Cardiac fibroblast (primary cell): ENCODE measurements at places on chromosomes 12 and 14.

DNA sequence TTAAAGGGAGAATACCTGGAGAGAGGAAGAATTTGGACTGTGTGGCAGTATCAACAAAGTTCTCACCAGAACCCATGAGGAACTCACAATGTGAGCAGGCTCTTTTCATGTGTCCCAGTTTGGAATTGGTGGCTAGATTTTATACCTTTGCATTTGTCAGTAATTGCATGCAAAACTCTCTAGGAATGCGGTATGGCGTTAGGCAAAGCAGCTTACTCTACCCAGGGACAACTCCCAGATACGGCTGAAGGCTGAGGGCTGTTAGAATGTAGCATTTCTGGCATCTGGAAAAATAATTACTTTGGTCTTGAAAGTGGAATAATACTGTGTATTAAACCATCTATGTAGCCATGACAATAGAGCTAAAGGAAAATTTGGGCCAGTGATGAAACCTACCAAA is 635.5 kb downstream of the SLC16A7 start:
- no peak for DNase-seq

GRCh38 chr12:105852951-105853350 is 285.8 kb downstream of the NUAK1 start:
- peak; percentile 70 for DNase-seq

DNA sequence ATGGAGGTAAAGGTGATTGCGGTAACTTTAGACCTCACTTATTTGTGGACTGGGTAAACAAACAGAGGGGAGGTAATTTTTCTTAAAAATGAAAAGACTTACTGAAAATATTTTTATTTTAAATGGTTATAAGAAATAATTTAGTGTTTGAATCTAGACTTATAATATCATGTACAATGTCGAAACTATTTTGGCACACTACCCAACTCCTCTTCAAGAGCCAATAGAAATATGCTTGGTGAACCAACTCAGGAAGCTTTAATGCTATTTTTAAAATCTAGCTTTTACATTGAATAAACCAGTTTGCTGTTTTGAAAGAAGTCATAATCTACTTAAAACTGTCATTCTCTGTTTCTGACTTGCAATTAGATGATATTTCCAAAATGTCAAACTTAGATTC is 175.8 kb upstream of the NPAS3 start:
- DNase-seq: peak; percentile 86

- DNase-seq: no peak
These were observed 194.2 kb downstream of the GXYLT1 start for GRCh38 chr12:41950455-41950854.

- no peak for DNase-seq
These were observed 136.4 kb upstream of the LGR5 start for GRCh38 chr12:71303199-71303598.

GRCh38 chr12:53495903-53496751 is 3.1 kb downstream of the MAP3K12 start:
- peak; percentile 93 for DNase-seq

DNA sequence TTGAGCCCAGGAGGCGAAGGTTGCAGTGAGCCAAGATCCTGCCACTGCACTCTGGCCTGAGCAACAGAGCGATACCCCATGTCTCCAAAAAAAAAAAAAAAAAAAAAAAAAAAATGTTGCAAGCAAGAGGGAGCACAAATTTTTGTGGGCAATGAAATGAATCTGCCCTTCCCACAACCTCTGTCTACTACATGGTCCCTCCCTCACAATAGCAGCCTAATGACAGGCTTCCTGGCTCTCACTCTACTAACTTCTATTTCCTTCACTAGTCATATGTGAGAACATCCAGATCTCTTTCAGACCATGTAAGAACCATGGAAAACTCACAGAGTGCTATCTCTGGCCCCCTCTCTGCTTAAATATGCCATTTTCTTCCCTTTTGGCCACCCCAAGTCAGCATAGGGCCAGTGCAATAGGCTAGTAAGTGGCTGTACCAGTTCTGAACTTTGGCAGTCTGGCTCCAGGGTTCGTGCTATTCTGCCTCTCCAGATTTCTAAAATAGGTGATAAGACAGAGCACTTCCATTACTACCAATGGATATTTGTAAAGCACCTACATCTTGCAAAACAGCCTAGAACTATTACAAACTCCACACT is 7.1 kb downstream of the OSBPL8 start:
- DNase-seq: peak; percentile 43

DNA sequence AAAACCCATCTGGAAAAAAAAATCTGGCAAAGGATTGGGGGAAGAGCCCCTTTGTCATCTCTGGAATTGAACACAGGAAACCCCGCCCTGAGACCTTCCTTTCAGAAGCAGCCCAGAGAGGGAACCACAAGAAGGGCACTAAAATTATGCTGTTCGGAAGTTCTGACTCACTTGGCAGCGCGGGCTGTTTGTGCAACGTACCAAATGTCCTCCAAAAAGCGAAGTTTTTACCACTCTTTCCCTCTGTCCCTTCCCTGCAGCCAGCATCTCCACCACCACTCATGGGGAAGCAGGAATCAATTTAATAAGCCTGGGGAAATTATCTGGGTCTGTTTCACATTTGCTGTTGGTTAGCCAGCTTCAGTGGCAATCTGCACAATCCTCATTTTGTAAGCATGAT is 3.2 kb upstream of the SYNE3 start:
- peak; percentile 90 for DNase-seq

DNA sequence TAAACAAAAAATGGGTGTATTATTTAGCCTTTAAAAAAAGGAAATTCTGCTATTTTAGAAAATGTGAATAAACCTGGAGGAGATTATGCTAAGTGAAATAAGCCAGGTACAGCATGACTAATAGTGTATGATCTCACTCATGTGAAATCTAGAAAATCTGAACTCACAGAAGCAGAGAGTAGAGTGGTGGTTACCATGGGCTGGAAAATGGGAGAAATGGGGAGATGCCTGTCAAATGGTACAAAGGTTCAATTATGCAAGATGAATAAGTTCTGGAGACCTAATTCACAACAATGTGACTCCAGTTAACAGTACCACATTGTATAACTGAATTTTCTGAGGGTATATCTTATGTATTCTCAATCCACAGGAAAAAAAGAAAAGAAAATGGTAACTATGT is 17.4 kb upstream of the LEMD3 start:
- no peak for DNase-seq

DNA sequence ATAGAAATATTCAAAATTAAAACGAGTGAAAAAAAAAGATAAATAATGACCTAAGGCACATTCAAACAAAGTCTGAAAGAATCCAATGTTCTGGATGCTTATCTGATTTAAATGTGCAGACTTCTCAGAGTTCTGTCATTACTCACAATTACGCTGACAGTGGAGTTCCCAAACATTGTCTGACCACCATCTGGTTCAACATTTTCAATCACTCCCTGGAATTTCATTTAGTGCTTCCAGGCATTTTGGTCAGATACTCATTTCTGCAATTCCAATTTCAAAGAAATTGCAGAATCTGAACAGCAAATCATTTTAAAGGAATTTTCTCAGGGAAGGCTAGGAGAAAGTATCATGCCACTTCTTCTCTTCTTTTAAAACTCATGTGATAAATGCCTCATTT is 398.2 kb upstream of the PDE3A start:
- peak; percentile 73 for DNase-seq

DNA sequence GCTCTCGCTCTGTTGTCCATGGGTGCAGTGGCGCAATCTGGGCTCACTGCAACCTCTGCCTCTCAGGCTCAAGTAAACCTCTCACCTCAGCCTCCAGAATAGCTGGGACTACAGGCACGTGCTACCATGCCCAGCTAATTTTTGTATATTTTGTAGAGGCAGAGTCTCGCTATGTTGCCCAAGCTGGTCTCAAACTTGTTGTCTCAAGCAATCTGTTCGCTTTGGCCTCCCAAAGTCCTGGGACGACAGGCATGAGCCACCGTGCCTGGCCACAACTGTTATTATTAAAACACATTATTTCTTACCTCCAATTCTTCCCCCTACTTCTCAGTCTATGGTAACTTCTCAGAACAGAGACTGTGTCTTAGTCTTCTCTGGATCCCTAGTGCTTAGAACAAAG is 143.3 kb downstream of the DICER1 start:
- DNase-seq: no peak

- no peak for DNase-seq
These were observed 135.8 kb downstream of the KITLG start for GRCh38 chr12:88444481-88444880.

GRCh38 chr14:84234281-84234680 is 1295.7 kb upstream of the FLRT2 start:
- no peak for DNase-seq

GRCh38 chr12:117603316-117604113 is 242.1 kb upstream of the NOS1 start:
- DNase-seq: no peak

GRCh38 chr14:55285048-55285652 is 13.9 kb downstream of the FBXO34 start:
- no peak for DNase-seq

DNA sequence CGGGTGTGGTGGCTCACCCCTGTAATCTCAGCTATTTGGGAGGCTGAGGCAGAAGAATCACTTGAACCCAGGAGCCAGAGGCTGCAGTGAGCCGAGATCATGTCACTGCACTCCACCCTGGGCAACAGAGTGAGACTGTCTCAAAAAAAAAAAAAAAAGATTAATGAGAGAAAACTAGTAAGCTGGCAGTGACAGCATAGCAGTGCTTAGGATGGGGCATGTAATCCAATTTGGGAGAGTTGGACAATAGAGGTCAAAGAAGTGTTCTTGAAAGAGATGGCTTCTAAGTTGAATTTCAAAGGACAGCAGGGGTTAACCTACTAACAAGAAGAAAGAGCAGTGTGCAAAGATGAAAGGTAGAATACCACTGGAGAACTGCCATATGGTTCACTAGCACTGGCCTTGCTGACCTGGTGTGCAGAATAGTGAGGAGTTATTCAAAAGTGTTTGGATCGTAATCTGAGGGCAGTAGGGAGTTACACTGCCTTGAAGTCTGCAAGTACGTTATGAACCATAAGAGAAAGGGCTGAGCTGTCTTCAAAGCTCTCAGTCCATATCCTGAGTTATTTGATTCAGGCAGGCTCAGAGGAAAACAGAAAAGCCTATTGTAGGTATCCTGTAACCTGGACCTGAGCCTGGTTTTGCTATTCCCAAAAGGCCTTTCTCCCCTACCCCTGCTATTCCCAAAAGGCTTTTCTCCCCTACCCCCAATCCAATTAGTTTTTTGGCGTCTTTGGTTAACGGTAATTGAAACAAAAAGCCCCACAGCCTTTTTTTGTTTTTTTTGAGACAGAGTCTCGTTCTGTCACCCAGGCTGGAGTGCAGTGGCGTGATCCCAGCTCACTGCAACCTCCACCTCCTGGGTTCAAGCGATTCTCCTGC is 3.4 kb downstream of the XPOT start:
- DNase-seq: no peak

- no peak for DNase-seq
These were observed 515.3 kb downstream of the RMST start for GRCh38 chr12:97977870-97978405.

- no peak for DNase-seq
These were observed 93.4 kb downstream of the APAF1 start for GRCh38 chr12:98738539-98738938.

DNA sequence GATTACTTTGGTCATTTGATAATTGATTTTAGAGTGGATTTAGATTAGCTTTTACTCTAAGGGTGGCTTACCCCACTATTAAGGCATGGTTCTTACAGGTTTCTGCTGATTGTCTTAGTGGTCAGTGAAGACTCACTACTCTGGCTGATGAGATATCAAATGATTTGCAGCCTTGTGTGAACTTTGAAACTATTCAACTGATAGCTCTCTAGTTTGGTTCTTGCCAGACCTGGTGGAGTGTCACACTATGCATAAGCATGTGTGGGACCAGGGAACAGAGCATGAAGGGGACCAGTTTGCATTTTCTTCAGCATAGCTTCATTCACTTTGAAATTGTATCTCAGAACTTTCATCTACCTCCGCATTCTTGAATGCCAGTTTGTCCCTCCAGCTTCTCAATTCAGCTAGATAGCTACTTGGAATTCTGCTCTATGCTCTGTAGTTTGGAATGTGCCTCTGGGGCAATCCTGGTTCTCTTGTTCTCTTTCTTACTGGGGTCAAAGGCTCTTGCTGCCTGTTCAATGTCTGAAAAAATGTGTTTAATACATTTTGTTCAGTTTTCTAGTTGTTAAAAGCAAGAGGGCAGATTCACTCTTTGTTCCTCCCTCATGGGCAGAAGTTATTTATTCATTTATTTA is 12.7 kb downstream of the SCYL2 start:
- DNase-seq: no peak

- no peak for DNase-seq
These were observed 293.2 kb downstream of the DUSP6 start for GRCh38 chr12:89059056-89059455.

DNA sequence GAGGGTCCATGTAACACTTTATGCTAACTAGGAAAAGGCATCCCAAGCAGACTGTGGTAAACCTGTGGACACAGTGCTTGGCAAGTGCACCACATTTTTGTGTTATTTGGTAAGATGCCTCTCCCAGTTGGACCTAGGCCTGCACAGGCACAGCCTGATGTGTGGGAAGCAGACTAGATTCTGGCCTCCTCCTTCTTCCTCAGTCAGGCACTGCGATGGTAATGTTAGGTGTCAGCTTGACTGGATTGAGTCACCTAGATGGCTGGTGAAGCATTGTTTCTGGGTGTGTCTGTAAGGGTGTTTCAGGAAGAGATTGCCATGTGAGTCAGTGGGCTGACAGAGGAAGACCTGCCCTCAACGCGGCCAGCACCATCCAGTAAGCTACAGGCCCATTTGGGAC is 25.3 kb upstream of the RHOJ start:
- DNase-seq: peak; percentile 87

GRCh38 chr14:58740379-58740935 is 102.7 kb downstream of the DACT1 start:
- DNase-seq: no peak

GRCh38 chr12:33476058-33476457 is 36.4 kb upstream of the SYT10 start:
- peak; percentile 27 for DNase-seq

- no peak for DNase-seq
These were observed 28.3 kb downstream of the PTPRO start for GRCh38 chr12:15350643-15351042.

DNA sequence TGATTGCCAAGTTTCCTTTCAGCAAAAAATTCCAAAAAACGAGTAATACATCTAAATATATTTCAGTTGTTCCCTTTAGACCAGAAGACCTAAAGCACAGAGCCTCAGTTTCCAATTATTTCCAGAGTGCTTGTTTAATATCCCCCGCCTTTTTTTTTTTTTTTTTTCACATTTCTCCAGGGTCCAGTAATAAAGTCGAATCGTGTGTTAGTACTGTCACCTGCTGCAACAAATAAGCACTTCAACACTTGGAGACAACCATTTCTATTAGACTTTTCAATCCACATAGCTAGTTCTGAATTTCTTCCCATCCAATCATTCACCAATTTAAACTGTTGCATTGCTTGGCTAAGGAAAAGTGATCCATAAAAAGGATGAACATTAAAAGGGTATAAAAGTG is 13.6 kb downstream of the PDE6H start:
- no peak for DNase-seq
